ENCODE measurements at places on chromosomes 13 and 19.

GRCh38 chr19:32041681-32042292 is 303.6 kb upstream of the ZNF507 start:
- no peak for DNase-seq

GRCh38 chr19:33407716-33408115 is 34.2 kb downstream of the CEBPG start:
- no peak for DNase-seq

- DNase-seq = peak; percentile 28
Measured at GRCh38 chr19:44694184-44694579, 4.8 kb upstream of the CEACAM16 start.

DNA sequence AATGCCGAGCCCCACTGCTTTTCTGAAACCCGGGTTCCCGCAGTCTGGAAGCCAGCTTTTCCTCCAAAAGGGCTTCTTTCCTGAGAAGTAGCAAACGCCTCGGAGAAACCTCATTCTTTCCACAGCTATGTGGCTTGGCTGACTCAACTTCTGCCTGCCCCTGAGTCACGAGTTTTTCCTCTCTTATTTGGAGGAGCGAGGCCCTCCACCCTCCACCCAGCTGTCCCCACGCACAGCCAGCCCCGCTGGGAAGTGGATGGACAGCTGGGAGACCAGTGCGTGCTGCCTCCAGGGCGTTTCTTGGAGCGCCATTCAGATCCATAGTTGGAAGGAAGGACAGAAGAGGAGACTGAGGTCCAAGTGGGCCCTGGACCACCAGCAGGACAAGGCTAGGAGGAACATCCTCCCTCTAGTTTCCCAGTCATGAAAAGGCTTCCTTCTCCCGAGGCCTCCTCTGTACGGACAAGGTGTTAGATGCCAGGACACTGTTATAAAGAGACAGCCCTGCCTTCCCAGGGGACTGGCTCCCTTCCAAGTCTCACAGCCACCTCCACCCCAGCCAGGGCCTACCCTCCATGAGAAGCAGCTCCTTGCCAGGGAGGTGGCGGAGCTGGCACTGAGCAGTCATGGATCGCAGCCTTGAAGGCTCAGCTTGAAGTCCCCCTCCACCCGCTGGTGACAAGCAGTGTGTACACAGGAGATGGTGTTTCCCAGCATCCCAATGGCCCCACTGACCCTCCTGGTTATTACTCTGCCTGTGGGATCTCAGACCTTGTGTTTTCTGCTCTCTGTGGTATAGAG is 2.5 kb upstream of the PLEKHF1 start:
- DNase-seq = no peak

GRCh38 chr19:10979951-10980381 is 19.1 kb downstream of the SMARCA4 start:
- peak; percentile 19 for DNase-seq

GRCh38 chr13:78659732-78660494 is 958 bp upstream of the OBI1 start:
- DNase-seq = no peak

GRCh38 chr19:2166741-2167738 is 3.3 kb downstream of the DOT1L start:
- no peak for DNase-seq

DNA sequence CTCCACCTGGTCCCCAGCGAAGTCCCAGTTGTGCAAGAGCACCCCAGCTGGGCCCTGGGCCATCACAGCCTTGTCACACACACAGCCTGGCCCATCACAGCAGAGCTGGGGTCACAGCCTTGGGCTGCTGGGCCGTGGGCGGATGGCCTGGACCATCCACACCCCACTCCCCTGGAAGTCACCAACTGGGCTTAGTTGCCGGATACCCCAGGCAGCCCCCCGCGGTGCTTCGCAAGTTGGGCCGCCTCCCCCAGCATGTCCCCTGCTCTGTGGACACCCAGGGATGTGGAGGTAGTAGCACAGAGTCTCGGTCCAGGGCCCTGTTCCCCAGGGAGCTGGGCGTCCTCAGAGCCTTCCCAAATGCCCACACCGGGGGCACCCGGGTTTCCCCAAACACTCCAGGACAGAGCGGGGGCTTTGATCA is 4.5 kb upstream of the ZNF554 start:
- no peak for DNase-seq

DNA sequence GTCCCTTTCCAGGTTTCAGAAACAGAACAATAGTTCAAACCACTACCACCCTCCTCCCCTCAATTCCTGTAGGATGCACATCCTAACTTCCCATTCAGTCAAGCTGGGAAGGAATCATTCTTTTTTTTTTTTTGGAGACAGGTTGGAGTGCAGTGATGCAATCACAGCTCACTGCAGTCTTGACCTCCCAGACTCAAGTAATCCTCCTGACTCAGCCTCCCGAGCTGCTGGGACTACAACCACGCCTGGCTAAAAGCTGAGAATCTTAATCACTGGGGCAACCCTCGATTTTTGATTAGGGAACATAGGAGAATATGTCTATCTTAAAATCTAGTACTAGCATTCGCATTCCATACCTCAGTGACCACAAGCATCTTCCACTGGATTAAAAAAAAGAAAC is 146.2 kb downstream of the ABCC4 start:
- no peak for DNase-seq

DNA sequence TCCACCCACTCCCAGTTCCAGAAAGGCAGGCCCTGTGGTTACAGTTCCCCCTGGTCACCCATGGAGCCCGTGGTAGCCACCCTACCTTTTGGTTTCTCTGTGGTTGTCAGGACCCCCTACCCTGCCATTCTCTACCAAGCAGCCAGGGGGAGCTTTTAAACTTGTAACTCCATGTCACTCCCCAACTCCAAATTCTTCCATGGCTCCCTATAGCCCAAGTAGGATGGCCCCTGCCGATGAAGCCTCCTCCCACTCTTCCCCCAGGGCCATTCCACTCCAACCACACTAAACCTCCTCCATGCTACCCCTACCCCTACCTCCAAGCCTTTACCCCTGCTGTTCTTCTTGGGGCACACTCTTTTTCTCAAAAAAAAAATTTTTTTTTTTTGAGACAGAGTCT is 2.2 kb downstream of the S1PR2 start:
- DNase-seq = peak; percentile 41

DNA sequence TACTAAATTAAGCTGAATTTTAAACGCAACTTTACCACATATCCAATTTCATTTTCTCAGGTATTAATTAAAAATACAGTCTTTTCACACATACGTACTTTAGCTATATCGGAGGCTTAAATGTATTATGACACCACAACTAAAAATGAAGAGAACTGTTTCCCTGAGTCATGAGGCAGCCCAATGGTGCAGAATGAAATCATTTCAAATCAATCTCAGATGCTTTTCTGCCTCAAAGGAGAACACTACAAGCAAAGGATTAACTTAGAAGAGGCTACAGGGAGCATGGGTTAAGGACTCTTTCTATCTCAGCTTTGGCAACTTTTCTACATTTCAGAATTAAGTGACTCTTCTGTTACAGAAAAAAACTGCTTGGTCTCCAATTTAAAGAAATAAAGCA is 516.3 kb upstream of the HTR2A start:
- no peak for DNase-seq

- DNase-seq = no peak
Measured at GRCh38 chr13:75393839-75394520, 88.0 kb downstream of the TBC1D4 start.

GRCh38 chr19:17303940-17304267 is 679 bp upstream of the ABHD8 start:
- DNase-seq = no peak

GRCh38 chr19:41882568-41883462 is at the start of gene ARHGEF1:
TSS of gene ARHGEF1 (plus strand) at chr19:41883184. CDS start at chr19:41888083, 4,899 bp downstream.
- peak; percentile 60 for DNase-seq

GRCh38 chr19:48152551-48152950 is 17.6 kb downstream of the LIG1 start:
- DNase-seq = peak; percentile 63

DNA sequence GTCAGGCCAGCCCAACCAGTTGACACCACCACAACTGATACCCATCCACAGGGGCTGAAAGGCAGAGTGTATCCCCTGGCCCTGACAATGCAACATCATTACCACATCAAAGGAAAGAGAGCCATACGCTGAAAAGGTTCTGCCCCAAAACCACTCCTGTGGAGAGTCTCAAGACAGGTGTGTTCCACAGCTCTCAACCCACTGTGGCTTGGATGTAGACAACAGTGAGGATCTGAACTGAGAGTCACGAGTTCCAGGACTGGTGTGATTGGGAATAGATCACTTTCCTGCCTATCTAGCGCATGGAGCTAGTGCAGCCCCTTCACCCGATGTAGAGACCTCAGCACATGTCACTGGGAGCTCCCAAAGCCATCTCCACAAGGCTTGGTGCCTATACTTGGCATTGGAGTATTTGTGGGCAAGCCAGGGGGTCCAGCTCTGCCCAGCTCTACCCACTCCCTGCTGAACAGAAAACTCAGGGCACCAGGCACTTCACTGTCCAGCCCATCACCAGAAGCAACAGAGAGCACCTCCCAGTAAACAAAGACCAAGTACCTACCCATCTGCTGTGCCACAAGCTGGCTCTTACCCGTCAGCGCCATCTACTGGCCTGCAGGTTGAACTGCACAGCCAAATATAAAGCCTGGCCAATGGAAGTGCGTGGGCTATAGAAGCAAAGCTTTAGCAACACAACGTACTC is 579.5 kb downstream of the UQCRFS1 start:
- DNase-seq = peak; percentile 36

GRCh38 chr19:4277191-4277696 is 1.8 kb upstream of the SHD start:
- DNase-seq = no peak

GRCh38 chr13:75645141-75645540 is 9.0 kb downstream of the LMO7 start:
- no peak for DNase-seq

DNA sequence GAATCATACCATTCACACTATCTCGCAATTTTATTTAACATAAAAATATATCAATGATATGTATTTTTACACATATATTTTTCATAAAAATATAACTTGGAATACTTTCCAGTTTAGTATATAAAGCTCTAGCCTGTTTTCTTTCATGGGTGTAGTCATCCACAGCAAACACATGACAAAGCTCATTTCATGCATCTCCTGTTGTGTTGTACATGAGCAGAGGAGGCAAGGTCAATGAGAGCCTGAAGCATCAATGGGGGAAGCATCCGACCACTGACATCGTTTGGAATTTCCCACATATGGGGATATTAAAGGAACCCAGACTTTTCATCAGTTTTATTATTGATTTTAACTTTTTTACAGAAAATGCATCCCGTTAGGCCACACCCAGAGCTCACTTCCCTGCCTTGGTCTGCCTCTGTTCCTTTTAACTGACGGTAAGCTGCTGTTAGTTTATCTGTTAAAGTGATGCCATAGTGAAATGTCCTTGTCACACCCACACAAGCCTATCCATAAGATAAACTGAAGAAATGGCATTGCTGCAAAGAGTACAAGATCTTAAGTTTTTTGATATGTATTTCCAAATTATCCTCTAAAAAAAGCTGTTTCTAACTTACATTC is 44.0 kb downstream of the MIPEP start:
- no peak for DNase-seq

- DNase-seq = no peak
Measured at GRCh38 chr13:99062593-99062992, 84.7 kb upstream of the DOCK9 start.

DNA sequence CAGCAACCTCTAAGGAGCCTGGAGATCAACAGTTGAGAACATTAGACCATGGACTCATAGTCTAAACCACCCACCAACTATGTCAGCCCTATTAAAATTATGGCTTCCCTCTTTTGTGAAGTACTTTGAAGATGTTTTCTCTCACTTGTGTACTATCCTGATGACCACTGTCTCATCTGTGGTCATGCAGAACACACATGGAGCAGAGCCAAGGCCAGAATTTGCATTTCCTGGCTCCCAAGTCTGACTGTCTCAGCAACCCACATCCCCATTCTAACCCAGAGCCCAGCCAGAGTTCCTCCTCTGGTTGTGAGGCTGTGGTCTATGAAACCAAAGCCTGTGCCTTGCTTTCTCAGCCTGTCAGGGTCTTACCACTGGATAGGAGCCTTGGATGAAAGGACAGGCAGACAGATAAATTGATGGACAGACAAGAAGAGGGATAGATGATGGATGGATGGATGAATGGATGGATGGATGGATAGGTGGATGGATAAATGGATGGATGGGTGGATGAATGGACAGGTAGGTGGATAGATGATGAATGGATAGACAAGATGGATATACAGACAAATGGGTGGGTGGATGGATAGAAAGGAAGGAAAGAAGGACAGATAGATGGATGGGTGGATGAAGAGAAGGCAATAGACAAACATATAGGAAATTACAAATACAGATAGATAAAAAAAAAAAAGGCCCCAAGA is 35.4 kb downstream of the ZNF557 start:
- DNase-seq = no peak

DNA sequence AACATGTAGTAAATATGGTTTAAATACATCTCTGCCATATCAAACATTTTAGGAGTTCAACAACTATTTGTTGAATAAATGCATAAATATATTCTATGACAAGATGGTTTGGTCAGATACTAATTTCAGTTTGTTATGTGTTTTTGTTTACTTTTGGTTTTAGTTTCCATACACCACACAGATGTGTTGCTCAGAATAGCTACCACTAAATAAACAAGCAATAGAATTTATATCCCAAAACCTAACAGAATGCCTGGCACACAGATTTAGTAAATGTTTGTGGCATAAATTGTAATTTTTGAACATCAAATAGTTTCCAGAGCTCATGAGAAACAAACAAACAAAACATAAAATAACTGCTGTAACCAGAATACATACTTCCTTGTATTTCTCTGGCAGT is 126.8 kb upstream of the ATXN8OS start:
- DNase-seq = no peak

DNA sequence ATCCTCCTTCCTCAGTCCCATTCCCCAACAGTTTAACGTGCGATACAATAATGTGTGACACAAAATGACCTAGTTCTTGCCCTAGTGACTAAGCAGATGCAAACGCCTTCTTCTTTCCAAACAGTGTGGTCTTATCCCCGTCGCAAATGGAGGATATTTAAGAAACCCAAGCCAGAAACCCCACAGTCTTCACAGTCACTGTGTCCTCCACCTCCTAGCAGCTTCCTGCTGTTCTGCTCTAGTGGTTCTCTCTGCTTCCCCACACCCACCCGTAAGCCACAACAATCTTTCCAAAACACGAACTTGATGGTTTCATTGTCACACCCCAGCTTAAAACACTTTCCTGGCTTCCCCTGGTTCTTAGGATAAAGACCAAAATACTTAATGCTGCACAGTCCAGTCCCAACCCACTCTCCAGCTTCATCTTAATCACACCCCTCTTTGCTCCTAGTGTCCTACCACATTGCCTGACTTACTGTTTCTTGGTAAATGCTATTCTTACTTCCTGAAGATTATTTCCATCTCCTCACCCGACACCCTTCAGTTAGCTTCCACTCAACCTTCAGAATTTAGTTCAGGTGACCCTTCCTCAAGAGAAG is 32.3 kb downstream of the ITM2B start:
- no peak for DNase-seq

GRCh38 chr13:30446126-30446500 is 19.6 kb downstream of the HMGB1 start:
- DNase-seq = no peak
